ENCODE measurements at places on chromosomes 7 and 10.

DNA sequence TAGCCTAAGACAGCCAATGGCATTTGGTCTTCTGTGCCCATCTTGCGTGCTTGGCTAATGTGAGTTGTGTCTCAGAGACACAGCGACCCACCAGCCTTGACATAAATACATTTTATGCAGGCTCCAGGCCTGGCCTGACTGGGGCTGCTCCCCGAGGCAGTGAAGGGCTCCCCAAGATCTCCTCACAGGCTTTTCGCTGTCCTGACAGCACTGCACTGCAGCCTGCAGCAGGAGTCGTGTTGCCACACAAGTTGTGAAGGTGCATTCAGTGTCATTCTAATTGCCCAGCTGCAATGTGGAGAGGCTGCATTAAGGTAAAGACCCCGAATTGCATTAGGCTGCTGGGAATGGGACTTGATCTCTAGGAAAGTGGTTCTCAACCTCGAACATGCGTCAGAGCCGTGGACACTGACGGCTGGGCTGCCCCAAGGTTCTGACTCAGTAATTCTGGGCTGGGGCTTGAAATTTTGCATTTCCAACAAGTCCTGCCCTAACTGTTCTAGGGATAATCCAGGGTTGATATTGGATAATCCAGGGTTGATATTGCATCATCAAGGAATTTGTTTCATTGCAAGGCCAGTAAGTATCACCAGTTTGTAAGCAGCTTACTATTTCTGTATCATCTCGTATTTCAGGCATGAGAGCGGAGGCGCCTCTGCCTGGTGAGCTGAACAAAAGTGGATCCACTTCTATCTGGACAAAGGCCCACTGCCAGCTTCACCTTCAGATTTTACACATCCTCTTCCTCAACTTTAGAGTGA is 108.7 kb upstream of the INSIG1 start:
- DNase-seq, result peak; percentile 16

GRCh38 chr10:3538656-3539531 is 246.1 kb downstream of the KLF6 start:
- no peak for DNase-seq

DNA sequence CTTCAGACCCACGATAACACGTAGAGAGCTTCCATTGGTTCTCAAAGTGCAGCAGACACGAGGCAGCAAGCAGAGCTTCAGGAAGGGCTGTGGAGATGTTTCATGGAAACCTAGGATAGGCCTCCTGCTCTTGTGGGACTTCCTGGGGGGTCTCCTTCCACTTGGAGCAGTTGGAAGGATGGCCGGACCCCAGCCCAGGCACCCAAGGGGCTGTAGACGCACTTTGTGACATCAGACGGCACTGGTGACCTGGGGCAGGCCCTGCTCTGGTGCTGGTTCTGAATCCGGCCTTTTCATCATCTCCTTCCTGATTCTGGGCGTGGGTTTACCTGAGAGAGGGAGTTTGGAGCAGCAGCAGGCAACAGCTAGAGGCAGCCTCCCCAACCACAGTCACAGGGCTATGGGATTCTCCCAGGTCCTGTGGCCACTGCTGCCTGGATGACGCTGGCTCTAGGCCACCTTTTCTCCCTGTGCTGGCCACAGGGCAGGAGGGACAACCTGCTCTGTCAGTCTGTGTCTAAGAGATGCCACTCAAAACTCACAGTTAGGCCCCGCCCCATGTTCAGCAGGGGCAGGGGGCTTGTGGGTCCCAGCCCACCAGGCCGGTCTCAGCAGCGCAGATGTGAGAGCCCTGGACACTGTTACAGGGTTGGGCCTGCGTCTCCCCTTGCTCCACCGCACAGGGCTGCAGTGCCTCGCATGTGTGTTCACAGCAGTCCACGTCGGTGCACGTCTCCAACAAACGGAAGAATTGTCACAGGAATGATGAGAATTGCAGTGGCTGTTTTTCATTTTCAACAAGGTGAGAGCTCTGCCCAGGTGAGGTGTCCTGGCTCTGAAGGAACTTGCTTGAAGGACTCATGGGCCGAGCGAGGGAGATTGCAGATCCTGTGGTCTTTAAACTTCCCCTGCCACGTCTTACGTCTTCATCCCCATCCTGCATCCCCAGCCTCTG is 569.3 kb downstream of the TCERG1L start:
- DNase-seq, result no peak

DNA sequence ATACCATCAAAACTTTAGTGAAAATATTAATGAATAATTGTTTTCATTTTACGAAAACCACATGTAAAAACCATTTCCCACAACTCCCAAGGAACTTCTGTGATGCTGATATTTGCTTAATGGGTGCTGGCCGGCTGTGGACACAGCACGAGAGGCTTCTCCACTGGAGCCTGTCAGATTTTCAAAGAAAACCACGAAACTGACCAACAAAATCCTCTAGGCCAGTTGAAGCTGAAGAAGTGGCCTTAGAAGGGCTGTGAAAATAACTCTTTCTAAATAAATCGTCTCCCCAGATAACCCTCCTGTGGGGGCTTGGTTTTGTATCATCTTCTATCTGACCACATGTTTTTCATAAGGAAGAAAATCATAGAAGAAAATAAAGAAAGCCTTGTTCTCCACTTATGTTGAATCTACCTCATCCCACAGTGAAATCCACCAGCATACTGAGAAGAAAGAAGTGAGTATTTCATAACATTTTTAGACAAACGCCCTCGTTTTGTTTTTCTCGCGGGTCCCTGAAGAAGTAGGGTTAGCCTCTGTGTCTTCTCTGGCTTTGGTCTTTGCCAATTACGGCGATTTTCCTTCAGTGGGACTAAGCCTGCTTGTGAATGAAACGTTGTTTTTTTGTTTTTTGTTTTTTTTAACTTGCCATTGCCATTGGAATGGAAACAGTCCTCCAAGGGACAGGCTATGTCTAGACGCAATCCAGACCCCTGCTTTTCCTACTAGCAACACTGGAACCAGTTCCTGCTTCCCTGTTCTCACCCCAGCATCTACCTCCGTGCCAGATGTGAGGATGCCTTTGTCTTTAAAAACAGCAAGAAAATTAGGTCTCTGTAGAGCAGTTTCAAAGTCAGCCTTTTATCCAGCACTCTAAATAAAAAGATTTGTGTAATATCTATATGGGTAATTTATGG is 123.9 kb downstream of the ADAM12 start:
- DNase-seq, result no peak

- no peak for DNase-seq
These were observed 499.6 kb downstream of the MAGI2 start for GRCh38 chr7:78953726-78954363.

DNA sequence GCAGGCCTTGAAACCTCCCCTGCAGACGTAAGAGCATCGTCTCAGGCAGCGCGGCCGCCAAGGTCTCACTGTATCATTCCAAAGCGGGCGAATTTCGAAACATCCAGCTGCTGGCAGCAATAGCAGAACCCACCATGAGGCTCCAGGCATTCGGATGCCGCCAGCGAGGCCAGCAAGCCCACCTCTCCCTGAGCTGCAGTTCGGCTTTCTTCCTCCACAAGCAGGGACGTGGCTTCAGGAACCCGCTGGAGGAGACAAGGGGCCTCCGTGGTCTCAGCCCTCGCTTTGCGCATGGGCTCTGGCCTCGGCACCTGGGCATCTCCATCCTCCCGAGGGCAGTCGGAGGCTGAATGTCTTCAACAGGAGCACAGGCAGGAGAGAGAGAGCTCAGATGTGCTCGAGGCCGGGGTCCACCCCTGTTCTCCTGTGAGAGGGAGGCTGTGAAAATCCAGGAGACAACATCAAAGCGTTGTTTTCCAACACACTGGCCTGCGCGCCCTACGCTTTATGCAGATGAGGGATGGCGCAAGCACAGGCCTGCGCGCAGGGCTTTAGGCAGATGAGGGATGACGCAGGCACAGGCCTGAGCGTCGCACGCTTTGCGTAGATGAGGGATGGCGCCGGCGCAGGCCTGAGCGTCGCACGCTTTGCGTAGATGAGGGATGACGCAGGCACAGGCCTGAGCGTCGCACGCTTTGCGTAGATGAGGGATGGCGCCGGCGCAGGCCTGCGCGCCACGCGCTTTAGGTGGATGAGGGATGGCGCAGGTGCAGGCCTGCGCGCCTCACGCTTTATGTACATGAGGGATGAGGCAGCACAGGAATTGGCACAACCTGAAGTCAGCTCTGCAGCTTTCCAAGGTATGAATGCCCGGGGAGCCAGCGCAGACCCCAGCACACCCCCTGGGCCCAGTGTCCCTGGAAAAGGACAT is 103.2 kb downstream of the WDR37 start:
- no peak for DNase-seq

GRCh38 chr7:45055594-45056219 is 33.1 kb downstream of the NACAD start:
- DNase-seq, result no peak

- DNase-seq, result no peak
These were observed 493.2 kb upstream of the AUTS2 start for GRCh38 chr7:69105092-69105491.

DNA sequence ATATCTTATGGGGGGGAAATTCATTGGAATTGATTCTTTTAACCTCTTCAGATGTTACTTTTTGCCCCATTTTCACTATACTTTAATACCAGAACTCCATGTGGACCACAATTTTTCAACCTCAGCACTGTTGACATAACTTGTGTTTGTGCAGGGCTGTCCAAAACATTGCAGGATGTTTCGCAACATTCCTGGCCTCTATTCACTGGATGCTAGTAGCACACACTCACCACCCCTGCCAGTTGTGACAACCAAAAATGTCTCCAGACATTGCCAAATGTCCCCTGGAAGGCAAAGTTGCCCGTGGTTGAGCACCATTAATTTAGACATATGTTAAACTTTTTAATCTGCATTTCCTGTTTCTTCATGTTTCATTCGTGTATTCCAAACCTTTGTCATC is 234.7 kb downstream of the GFRA1 start:
- DNase-seq, result no peak

DNA sequence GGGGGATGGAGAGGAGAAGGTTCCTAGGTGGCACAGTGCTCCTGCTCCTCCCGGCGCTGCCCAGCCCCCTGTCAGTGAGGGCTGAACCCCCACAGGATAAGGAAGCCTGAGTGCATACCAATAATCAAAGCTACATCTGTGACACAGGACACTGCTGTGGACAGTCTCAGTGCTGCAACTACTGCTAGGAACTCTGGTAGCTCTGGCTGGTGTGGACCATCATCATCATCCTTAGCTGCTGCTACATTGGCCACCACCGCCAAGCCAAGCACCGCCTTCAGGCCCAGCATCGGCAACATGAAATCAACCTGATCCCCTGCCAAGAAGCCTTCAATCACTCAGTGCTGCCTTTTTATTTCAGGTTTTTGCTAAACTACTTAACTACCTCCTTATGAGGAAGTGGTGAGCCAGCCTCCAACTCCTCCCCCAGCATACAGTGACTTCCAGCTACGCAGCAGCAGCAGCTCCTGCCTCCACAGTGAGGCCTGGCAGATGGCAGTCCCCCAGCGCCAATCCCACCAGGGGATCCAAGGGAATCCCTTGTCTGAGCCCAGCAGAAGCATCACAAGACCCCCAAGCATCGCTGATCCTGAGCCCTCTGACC is 32.1 kb upstream of the SLC26A4 start:
- DNase-seq, result no peak

- no peak for DNase-seq
These were observed 8.7 kb upstream of the ARHGAP12 start for GRCh38 chr10:31937371-31937770.

GRCh38 chr7:74355091-74355490 is 65.9 kb downstream of the CLIP2 start:
- DNase-seq, result no peak

DNA sequence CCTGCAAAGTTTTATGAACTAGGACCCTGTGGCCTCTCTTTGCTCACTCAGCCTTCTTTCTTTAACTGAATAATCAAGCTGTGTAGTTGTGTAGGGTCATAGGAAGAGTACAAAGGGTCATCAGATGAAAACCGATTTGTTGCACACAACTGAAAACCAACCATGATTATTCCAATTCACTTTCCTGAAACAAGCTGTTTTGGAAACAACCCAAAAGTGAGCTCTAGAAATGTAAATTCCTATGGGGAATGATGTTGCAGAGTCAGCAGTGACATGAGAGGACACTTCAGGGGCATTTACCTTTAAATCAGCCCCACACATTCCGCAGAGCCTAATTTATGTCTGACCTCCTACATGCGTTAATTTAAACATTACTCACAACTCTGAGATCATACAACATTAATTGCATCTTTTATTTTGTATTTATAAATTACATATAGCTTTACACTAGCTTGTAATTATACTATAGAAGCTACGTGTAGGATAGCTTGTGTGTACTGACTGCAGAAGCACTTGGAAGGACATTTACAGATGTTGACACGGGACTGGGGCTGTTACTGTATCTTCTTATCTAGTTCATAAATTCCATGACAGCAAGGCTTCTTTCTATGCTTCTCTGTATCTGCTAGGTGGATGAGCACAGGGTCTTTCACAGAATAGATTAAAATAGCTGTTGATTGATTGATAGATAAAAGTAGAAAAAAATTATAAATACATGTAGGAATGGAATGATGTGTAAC is 139.9 kb upstream of the AKR1E2 start:
- DNase-seq, result no peak

GRCh38 chr10:24894309-24894708 is 58.1 kb downstream of the PRTFDC1 start:
- DNase-seq, result no peak

- DNase-seq, result no peak
These were observed 102.6 kb upstream of the FEZF1 start for GRCh38 chr7:122407195-122407594.

- no peak for DNase-seq
These were observed 841.3 kb upstream of the ZWINT start for GRCh38 chr10:57202356-57202755.

DNA sequence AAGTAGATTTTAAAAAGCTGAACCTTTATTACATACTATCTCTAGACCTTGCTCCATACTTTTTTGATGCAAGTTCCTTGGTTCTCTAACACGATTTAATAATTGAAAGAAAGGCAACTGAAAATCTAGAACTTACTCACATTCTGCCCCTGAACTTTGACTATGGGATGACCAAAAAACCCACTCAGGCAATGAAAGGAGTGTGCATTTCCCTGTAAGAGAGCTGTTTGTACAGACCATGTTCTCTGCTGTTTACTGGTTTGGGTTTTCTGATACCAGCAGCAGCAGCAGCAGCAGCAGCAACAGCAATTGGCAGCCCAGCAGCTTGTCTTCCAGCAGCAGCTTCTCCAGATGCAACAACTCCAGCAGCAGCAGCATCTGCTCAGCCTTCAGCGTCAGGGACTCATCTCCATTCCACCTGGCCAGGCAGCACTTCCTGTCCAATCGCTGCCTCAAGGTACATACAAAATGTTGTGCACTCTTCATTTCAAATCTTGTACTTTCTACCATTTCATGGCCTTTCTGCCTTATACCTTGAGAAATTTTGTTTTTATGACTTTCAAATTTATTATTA is 216.7 kb downstream of the FOXP2 start:
- DNase-seq, result no peak

- DNase-seq, result no peak
These were observed 26.1 kb downstream of the MAP3K8 start for GRCh38 chr10:30460121-30460520.

GRCh38 chr10:74262856-74263255 is 111.8 kb downstream of the ADK start:
- DNase-seq, result no peak

GRCh38 chr7:50711271-50712175 is 71.2 kb downstream of the GRB10 start:
- DNase-seq, result no peak
